Natural killer cell (primary cell): ENCODE measurements at places on chromosomes 2 and 18.

DNA sequence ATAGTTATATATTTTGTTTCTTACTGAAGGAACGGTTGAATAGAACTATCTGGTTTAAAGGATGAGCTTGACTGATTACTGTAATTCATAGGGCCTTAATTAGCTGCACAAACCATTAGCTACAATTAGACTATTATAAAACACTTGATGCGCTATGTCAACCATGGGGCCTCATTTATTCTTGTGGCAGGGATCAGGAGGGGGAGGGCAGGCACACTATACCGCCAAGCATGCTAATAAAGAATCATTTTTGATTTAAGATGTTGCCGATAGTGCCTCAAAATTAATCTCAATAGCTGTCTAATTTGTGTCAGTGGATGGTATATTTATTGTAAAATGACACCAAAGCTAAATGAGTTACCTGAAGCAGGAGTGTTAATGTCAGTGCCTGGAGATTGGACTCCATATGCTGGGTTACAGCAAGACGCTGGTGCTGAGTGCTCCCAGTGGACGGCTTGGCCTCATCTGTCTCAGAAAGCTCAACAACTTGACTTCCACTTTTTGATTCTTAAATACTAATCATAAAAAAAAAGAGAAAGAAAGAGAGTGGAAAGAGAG lies 1007.0 kb upstream of the CELF4 start:
- H3K27ac ChIP-seq: no peak overlapping the region
- no peaks in the 10 kb centered on the region for H3K27me3 ChIP-seq
- H3K4me3 ChIP-seq: no peak overlapping the region
- DNase-seq: no peak
- peaks cover 19% of the 10 kb centered on the region for H3K4me1 ChIP-seq

- H3K4me1 ChIP-seq: no peaks in the 10 kb centered on the region
- DNase-seq: no peak
- H3K27me3 ChIP-seq: no peaks in the 10 kb centered on the region
- H3K4me3 ChIP-seq: no peak overlapping the region
Observed at GRCh38 chr2:134823431-134823830, 15.0 kb upstream of the ACMSD start.

- H3K4me3 ChIP-seq: no peak overlapping the region
- no peaks in the 10 kb centered on the region for H3K36me3 ChIP-seq
Observed at GRCh38 chr2:205066081-205066480, 520.8 kb downstream of the PARD3B start.

DNA sequence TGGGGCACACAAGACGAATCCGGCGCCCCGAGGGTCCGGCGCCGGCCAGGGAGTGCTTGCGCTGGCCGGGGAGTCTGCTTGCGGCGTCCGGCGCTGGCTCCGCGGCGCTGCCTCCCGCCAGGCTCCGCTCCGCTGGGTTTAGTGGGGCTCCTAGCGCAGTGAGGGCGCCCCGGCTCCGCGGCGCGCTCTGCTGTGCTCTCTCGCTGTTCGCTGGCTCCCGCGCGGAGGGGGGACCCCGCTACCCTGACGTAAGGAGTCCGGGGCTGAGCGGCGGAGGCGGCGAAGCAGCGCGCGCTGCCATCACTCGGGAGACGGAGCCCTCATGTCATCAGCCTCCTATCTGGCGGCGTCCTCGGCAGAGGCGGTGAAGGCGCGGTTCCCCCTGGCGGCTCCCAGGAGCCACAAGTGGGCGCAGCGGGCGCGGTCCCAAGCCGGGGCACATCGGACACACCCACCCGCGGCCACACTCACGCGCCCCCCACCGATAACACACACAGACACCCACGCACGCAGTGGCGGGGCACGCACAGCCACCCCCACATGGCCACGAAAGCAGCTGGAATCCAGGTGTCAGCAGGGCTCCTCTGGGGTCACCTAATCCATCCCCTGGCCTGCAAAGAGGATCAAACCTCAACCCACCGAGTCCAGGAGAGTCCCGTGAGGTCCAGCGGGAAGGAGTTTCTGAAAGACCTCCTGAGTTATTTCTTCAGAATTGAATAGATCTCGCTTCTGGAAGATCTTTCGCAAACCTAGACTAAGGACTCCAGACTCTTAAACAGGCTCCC lies at the start of gene C1QL2:
TSS of gene C1QL2 (minus strand) at position 189 of the 785 bp plus-strand sequence. CDS start 482 bp downstream, outside the sequence.
- H3K27me3 ChIP-seq: peaks cover 6% of the 10 kb centered on the region
- H3K27ac ChIP-seq: no peak within 1 kb of the TSS
- no peaks in the 10 kb centered on the region for H3K4me1 ChIP-seq
- no peak within 1 kb of the TSS for H3K4me3 ChIP-seq

- no peak overlapping the region for H3K27ac ChIP-seq
- peaks cover 2% of the 10 kb centered on the region for H3K27me3 ChIP-seq
- no peak for DNase-seq
- no peaks in the 10 kb centered on the region for H3K4me1 ChIP-seq
Observed at GRCh38 chr2:121004950-121005349, 269.3 kb downstream of the GLI2 start.

GRCh38 chr2:8407332-8407731 lies 274.5 kb upstream of the ID2 start:
- H3K27me3 ChIP-seq: no peaks in the 10 kb centered on the region
- no peak for DNase-seq
- no peak overlapping the region for H3K27ac ChIP-seq
- no peaks in the 10 kb centered on the region for H3K36me3 ChIP-seq
